ENCODE measurements at places on chromosomes 3 and 15.
A peak's percentile ranks its signal among the peaks of the same experiment; 100 is the strongest.

GRCh38 chr15:78995921-78996893 is 51.4 kb upstream of the CTSH start:
- DNase-seq = no peak

DNA sequence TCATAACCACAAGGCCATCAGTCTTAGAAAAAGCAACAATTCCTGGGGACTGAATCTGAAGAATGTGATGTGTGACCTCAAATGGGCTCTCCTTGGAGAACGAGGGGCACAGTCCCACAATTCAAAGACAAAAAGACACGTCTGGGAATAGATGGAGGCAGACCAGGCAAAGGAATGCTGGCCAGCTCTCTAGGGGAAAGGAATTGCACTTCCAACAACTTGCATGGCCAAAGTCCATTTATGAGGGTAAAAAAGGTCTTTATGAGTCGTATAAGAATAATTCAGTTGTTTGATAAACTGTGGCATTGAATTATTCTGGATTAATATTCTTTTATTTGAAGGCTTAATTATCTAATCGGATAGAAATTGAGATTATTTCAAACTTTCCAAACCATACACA is 180.5 kb upstream of the FEZF2 start:
- DNase-seq = no peak

- DNase-seq = no peak
These were observed 580 bp upstream of the FXR1 start for GRCh38 chr3:180911876-180912303.

DNA sequence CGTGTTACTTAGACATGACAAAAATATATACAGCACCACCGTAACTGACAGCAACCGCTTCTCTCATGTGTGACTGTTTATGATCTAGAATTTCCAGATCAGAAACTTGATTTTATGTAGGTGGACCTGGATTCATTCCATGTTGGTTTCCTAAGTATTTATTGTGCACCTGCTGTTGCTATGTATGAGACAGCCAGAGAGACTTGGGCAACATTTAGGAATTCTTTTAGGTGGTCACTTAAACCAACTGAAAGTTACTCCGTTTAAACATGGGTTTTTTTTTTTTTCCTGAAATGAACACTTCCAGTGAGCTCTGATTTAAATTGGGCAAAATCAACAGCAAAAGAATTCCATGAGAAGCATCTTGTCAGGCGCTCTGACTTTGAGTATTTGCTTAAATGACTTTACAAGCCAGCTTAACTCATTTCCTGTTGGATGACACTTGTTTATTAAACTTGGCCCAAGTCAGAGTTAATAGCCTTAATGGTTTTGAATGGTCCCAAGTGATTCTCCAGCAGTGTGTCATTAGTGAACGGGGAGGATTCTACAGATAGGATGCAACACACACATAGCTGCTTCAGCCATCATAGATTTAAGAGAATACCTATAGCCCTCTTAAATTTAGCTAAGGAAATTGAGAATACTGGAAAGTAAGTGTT is 31.8 kb downstream of the MITF start:
- DNase-seq = no peak

GRCh38 chr15:64842986-64843561 is 1.4 kb downstream of the PLEKHO2 start:
- peak; percentile 53 for DNase-seq

DNA sequence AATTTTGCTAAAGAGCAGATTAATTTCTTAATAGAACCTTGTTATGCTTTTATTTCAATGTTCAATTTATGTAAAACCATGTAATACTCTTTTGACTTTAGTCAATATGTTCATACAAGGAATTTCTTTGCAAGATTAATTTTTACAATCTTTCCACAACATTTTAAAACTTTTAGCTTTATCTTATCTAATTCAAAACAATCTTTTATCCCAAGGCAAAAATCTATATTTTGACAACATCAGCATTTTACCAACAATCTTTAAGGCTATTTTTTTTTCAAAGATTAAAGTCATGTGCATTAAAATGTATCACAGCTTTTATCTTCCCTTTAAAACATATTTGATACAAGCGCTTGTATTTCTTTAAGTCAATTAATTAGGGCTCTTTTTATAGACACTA is 914.7 kb downstream of the PLOD2 start:
- no peak for DNase-seq

GRCh38 chr3:8777978-8778267 is 8.5 kb upstream of the OXTR start:
- DNase-seq = no peak

GRCh38 chr15:33021806-33022389 is 172.6 kb downstream of the FMN1 start:
- no peak for DNase-seq

DNA sequence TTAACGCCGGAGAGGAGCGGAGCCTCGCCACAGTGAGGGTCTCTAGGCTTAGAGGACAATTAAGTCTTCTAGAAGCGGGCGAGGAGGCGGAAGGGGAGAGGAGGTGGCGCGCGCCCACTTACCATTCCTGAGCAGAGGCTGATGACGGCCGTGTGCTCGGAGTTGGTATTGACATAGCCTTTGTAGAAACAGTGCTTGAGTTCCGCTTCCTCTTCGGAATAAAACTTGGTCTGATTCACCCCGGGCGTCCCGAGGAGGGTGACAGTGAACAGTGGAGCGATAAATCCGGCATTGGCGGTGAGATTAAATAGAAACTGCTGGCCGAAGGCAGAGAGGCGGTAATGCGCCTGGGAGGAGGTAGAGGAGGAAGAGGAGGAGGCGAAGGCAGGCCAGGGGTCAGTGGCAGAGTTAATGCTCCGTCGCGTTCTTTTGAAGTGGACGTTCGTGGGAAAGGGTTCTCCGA is 1.3 kb downstream of the ADAMTS9 start:
- DNase-seq = peak; percentile 39

- no peak for DNase-seq
These were observed 53.0 kb downstream of the NR1I2 start for GRCh38 chr3:119834754-119835370.

GRCh38 chr3:193960487-193961274 is 175.3 kb upstream of the HES1 start:
- peak; percentile 77 for DNase-seq

DNA sequence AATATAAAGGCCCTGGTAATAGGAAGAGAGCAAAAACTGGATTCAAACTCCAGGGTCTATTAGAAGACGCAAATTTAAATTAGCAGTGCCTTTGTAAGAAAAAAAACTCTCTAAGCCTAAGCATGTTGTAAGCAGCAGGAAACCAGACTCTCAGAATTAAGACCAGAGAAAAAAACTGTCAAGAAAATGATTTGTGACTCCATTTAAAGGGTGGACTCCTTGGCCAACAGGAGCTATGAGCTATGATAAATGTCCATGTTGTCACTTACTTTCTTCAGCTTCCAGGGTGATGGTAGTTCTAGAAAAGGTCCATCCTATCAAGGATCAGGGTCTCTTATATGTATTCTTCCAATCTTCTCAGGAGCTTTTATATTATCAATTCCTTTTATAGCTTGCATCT is 34.9 kb upstream of the CCDC50 start:
- DNase-seq = no peak

GRCh38 chr3:16520970-16521881 is 7.7 kb upstream of the RFTN1 start:
- DNase-seq = no peak
